Neural progenitor cell (in vitro differentiated cells): ENCODE measurements at places on chromosomes 1 and 21. TPM values are rescaled to one million over a fixed set of nuclear protein-coding genes. Genes with fewer than 3 reads are reported as not detected.

DNA sequence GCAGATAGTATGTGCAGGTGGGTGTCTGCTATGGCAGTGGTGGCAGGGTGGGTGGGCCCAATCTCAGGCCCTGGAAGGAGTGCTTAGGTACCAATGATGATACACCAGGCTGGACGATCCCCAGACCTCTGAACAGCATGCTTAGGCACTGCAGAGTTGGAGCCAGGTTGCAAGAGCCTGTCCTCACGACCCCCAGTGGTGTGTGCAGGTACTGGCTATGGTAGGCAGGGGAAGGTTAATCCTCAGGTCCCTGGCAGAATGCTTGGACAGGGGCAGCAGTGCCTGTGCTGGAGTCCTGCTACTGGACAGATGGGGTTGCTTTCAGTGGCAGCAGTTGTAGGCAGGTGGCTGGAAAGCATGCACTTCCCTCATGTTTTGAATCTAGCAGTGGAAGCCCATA lies 100.5 kb upstream of the NEK7 start:
- no peaks in the 10 kb centered on the region for H3K4me1 ChIP-seq
- no peaks in the 10 kb centered on the region for H3K36me3 ChIP-seq
- no peak overlapping the region for H3K4me3 ChIP-seq
- H3K27me3 ChIP-seq: no peaks in the 10 kb centered on the region
- no peak overlapping the region for H3K27ac ChIP-seq

- no peaks in the 10 kb centered on the region for H3K36me3 ChIP-seq
- no peak overlapping the region for H3K4me3 ChIP-seq
- no peak overlapping the region for H3K27ac ChIP-seq
- H3K27me3 ChIP-seq: no peaks in the 10 kb centered on the region
Observed at GRCh38 chr21:27201197-27201596, 234.3 kb upstream of the ADAMTS5 start.

DNA sequence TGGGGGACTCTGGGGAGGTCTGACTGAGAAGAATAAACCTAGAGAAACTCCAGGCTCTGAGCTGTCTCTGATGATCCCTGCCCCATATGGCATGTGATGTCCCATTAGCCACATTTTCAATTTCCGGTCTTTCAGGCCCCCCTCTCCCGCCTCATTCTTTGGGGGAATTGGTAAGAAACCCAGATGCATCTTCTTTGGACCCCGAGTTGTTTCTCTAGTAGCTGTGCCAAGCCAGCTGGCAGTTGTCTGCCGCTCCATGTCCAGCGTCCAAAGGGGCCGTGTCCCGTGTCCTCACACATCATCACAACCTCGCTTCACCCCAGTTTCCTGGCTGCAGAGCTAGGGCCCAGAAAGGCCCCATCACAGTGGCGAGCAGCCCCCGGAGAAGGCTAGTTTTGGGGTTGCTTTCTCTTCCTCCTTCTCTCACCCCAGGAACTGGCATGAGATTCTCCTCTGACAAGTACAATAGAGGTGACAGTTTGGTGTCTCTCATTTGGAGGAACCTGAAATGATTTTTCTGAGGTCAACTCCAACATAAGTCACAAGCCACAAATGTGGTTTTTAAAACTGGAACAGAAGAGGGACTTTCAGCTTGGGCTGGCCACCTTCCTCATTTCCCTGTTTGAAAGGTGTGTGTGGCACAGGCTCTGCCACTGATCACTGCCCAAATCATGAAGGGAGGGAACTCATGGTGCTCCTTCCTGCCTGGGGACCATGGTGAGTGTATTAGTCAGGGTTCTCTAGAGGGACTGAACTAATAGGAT lies 6.4 kb upstream of the GPR157 start:
- DNase-seq: no peak
- H3K4me1 ChIP-seq: no peaks in the 10 kb centered on the region
- H3K27ac ChIP-seq: no peak overlapping the region
- no peaks in the 10 kb centered on the region for H3K36me3 ChIP-seq
- H3K4me3 ChIP-seq: no peak overlapping the region
- H3K27me3 ChIP-seq: no peaks in the 10 kb centered on the region

GRCh38 chr1:55826381-55827080 lies 611.4 kb upstream of the USP24 start:
- DNase-seq: no peak
- H3K36me3 ChIP-seq: no peaks in the 10 kb centered on the region
- no peak overlapping the region for H3K4me3 ChIP-seq
- no peaks in the 10 kb centered on the region for H3K27me3 ChIP-seq
- no peak overlapping the region for H3K27ac ChIP-seq

The RCSD1 gene
- total RNA-seq: 0.06 TPM in 2 replicates

DNA sequence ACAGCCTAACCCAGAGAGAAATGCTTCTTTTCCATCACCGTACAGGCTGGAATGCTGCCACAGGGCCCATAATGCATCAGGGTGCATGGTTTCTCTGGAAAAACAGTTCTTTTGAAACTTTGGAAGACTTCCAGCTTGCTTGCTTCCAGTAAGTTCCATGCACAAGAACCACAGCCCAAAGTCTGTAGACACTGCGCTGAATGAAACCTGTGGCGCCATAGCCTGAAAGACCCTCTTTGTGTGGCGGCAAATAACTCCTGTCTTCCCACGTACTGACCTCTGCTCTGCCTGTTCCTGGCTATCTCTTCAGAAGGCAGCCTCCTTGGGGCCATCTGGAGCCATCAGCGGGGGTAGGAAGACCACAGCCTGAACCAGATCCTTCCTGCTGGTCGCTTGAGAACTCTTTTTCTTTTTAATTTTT lies 15.1 kb downstream of the MIIP start:
- peaks cover under 1% of the 10 kb centered on the region for H3K4me1 ChIP-seq
- no peak overlapping the region for H3K4me3 ChIP-seq
- H3K27me3 ChIP-seq: no peaks in the 10 kb centered on the region
- no peak for DNase-seq
- no peak overlapping the region for H3K27ac ChIP-seq
- H3K36me3 ChIP-seq: no peaks in the 10 kb centered on the region

The HSF2BP gene
- total RNA-seq: 0.71 and 1.1 TPM in 2 replicates

- H3K27ac ChIP-seq: no peak overlapping the region
- no peaks in the 10 kb centered on the region for H3K36me3 ChIP-seq
- no peak overlapping the region for H3K4me3 ChIP-seq
- H3K4me1 ChIP-seq: no peaks in the 10 kb centered on the region
- H3K27me3 ChIP-seq: no peaks in the 10 kb centered on the region
Observed at GRCh38 chr1:111197598-111198284, 2.7 kb downstream of the DENND2D start.

- H3K36me3 ChIP-seq: no peaks in the 10 kb centered on the region
- DNase-seq: no peak
- no peak overlapping the region for H3K4me3 ChIP-seq
- no peak overlapping the region for H3K27ac ChIP-seq
- H3K27me3 ChIP-seq: no peaks in the 10 kb centered on the region
Observed at GRCh38 chr1:236760986-236761385, 34.1 kb upstream of the MTR start.

The FCRL1 gene
- total RNA-seq: not detected in 2 replicates

The ZNF678 gene
- total RNA-seq: 46.8 and 63.8 TPM in 2 replicates
